T-helper 17 cell (primary cell): ENCODE measurements at places on chromosomes 3 and 15. TPM values are rescaled to one million over a fixed set of nuclear protein-coding genes. Genes with fewer than 3 reads are reported as not detected.

CSPG4 gene
- total RNA-seq, result 0.08 TPM

DNA sequence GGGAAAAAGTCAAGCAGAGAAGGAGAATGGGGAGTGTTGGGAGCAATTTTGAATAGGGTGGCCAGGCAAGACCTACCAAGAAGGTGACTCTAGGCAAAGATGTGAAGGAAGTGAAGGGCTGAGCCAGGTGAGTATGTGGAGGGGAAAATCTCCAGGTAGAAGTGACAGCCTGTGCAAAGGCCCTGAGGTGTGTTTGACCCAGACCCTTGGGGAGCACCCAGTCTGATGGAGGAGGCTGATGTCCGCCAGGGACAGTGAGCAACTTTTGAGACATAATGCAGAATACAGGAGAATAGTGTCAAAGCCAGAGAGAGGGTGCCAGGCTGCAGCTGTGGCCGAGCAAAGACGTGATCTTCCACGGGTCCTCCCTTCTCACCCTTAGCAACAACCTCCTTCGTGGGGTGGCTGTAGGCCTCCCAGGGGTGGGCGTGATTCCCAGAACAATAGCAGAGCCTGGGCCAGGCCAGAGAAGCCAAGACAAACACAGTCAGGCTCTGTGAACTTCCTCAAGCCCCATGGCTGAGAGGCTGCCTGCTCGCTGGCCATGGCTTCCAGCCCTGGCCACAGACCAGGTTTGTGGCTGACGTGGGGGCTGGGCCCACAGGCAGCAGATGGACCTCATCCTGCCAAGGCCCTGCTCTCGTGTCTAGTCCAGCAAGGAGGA is 58.1 kb downstream of the SLC6A6 start:
- no peaks in the 10 kb centered on the region for H3K27me3 ChIP-seq
- no peak for DNase-seq
- no peak overlapping the region for H3K27ac ChIP-seq
- no peak overlapping the region for H3K4me3 ChIP-seq
- peaks cover 5% of the 10 kb centered on the region for H3K36me3 ChIP-seq
- H3K4me1 ChIP-seq, result peaks cover 11% of the 10 kb centered on the region

- H3K4me3 ChIP-seq, result no peak overlapping the region
- H3K27me3 ChIP-seq, result peaks cover 73% of the 10 kb centered on the region
- no peaks in the 10 kb centered on the region for H3K4me1 ChIP-seq
- no peak for DNase-seq
- no peak overlapping the region for H3K27ac ChIP-seq
Observed at GRCh38 chr3:44184319-44184953, 57.2 kb upstream of the TOPAZ1 start.

NOX5 gene
- not detected for total RNA-seq

- no peak overlapping the region for H3K27ac ChIP-seq
- peaks cover 6% of the 10 kb centered on the region for H3K36me3 ChIP-seq
- peaks cover 17% of the 10 kb centered on the region for H3K27me3 ChIP-seq
- peak overlapping the region; percentile 80 for H3K4me3 ChIP-seq
Observed at GRCh38 chr15:28106294-28107110, 7.4 kb upstream of the OCA2 start.

DNA sequence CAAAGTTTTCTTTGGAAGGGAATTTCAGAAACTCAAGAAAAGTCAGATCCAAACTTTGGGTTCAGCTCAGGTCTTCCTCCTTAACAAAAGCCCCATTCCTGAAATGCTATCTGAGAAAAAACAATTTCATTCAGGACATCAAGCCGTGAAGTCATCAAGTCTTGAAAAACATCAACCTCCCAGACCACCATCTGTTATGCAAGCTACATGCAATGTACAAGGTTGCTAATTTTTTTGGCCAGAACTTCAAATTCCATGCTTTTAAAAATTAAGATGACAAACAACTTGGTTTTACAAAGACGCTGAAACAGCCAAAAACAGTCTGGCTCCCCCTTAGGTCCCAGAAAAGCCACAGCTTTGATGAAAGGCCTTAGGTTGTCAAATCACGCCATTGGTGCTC is 53.9 kb upstream of the WNT5A start:
- no peaks in the 10 kb centered on the region for H3K4me1 ChIP-seq
- no peak for DNase-seq
- no peak overlapping the region for H3K27ac ChIP-seq
- no peaks in the 10 kb centered on the region for H3K36me3 ChIP-seq
- H3K4me3 ChIP-seq, result no peak overlapping the region

- peak overlapping the region; percentile 100 for H3K27ac ChIP-seq
- DNase-seq, result no peak
- peaks cover 6% of the 10 kb centered on the region for H3K36me3 ChIP-seq
- peaks cover 60% of the 10 kb centered on the region for H3K4me1 ChIP-seq
- H3K27me3 ChIP-seq, result no peaks in the 10 kb centered on the region
- H3K4me3 ChIP-seq, result peak overlapping the region; percentile 98
Observed at GRCh38 chr3:9397906-9398699, 688 bp downstream of the SETD5 start.

ISLR gene
- not detected for total RNA-seq

GRCh38 chr15:85073556-85074194 is 92.0 kb downstream of the PDE8A start:
- DNase-seq, result no peak
- no peaks in the 10 kb centered on the region for H3K27me3 ChIP-seq
- no peak overlapping the region for H3K27ac ChIP-seq
- peaks cover 28% of the 10 kb centered on the region for H3K4me1 ChIP-seq

SNUPN gene
- 14.5 TPM for total RNA-seq

DNA sequence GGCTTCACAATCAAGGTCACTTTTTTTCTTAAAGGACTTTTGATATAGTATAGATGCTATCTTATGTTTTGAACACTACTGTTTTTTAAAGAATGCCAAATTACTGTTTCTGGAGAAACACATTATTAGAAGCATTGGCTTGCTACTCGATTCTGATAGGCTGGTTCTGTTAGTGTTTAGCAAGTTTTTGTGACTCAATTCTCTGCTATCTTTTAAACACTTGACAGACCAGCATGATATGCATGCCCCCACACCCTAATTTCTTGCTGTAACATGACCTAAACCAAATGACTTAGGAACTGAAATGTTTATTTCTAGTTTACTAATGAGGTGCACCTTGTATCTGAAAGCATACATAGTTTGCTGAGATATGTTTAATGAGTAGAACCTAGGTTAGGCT is 5.5 kb upstream of the IL20RB start:
- H3K4me1 ChIP-seq, result peaks cover 19% of the 10 kb centered on the region
- peaks cover 4% of the 10 kb centered on the region for H3K36me3 ChIP-seq
- peak overlapping the region; percentile 41 for H3K27ac ChIP-seq
- H3K27me3 ChIP-seq, result no peaks in the 10 kb centered on the region

- no peaks in the 10 kb centered on the region for H3K4me1 ChIP-seq
- H3K27me3 ChIP-seq, result no peaks in the 10 kb centered on the region
- no peak overlapping the region for H3K27ac ChIP-seq
Observed at GRCh38 chr3:81612768-81613167, 148.7 kb downstream of the GBE1 start.

DNA sequence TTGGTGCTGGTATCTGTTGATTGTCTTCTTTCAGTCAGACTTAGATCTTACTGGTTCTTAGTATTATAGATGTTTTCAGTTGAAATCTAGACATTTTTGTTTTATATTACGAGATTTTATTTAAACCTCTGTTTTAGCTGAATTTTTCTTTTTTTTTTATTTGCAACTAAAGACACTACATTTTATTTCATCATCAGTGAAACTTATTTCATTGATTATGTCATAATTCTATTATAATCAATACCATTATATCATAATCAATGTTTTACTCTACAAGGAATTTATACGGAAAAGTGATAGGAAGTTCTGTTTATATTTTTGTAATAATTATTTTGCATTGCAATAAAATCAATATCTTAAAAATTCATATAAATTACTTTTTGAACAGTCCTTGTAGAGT is 477.4 kb upstream of the MDFIC2 start:
- H3K27ac ChIP-seq, result no peak overlapping the region
- no peak overlapping the region for H3K4me3 ChIP-seq
- no peaks in the 10 kb centered on the region for H3K36me3 ChIP-seq
- peaks cover 7% of the 10 kb centered on the region for H3K27me3 ChIP-seq
- no peaks in the 10 kb centered on the region for H3K4me1 ChIP-seq

C3orf70 gene
- total RNA-seq, result not detected

DNA sequence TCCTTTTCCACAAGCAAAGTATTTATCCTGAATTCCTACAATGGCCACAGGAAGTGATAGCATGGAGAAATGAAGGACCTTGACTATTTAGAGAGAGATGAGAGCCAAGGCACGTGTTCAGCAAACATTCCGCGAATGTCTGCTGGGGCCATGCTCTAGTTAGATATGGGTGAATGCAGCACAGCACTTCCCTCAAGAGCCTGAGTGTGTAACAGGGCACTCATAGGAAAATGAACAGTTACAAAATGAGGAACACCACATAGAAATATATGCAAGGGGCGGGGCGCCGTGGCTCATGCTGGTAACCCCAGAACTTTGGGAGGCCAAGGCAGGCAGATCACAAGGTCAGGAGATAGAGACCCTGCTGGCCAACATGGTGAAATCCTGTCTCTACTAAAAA is 406.9 kb downstream of the NR2F2 start:
- no peaks in the 10 kb centered on the region for H3K36me3 ChIP-seq
- no peaks in the 10 kb centered on the region for H3K4me1 ChIP-seq

- H3K36me3 ChIP-seq, result no peaks in the 10 kb centered on the region
- no peak overlapping the region for H3K27ac ChIP-seq
- H3K4me3 ChIP-seq, result no peak overlapping the region
- H3K4me1 ChIP-seq, result no peaks in the 10 kb centered on the region
Observed at GRCh38 chr3:65153850-65154512, 466.2 kb upstream of the ADAMTS9 start.

ZNF619 gene
- total RNA-seq, result 5.0 TPM

- no peak for DNase-seq
- peaks cover 25% of the 10 kb centered on the region for H3K4me1 ChIP-seq
- H3K36me3 ChIP-seq, result no peaks in the 10 kb centered on the region
- H3K27me3 ChIP-seq, result no peaks in the 10 kb centered on the region
- H3K27ac ChIP-seq, result no peak overlapping the region
Observed at GRCh38 chr3:126057936-126058335, 26.0 kb downstream of the SLC41A3 start.

DNA sequence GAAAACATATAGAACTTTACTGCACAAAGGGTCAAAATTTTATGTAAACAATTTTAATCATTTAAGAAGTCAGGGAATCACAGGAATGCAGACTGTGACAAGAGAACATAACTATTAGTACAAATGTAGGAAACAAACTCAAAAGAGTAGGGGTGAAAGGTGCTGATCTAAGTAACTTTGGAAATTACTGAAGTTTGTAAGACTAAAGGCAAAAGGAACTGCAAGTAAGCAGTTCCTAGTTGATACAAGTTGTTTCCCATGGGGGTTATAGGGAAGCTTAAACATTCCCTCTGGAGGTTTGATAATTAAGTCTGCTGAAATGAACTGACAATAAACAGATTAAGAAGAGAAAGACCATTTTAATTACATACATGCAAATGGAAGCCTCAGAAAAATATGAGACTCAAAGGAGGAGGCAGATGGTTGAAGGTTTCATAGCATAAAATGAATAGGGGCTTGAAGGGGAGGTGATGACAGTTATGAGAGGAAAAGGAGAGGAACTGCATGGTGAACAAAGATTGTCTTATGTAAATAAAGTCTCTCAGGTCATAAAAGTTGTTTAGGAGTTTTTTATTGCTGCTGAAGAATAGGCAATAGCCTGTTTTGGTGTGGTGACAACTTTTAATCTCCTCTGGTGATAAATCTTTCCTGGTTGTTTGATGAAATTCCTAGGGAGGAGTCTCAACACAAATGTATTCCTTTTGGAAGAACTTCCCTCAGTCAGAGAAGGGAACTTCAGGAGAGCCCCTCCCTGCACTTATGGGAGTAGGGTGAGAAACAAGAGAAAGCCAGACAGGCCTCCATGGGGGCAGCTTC is 17.1 kb downstream of the SETMAR start:
- H3K4me1 ChIP-seq, result peaks cover 3% of the 10 kb centered on the region
- no peak overlapping the region for H3K4me3 ChIP-seq
- DNase-seq, result no peak
- H3K36me3 ChIP-seq, result peaks cover 3% of the 10 kb centered on the region
- no peaks in the 10 kb centered on the region for H3K27me3 ChIP-seq

DNA sequence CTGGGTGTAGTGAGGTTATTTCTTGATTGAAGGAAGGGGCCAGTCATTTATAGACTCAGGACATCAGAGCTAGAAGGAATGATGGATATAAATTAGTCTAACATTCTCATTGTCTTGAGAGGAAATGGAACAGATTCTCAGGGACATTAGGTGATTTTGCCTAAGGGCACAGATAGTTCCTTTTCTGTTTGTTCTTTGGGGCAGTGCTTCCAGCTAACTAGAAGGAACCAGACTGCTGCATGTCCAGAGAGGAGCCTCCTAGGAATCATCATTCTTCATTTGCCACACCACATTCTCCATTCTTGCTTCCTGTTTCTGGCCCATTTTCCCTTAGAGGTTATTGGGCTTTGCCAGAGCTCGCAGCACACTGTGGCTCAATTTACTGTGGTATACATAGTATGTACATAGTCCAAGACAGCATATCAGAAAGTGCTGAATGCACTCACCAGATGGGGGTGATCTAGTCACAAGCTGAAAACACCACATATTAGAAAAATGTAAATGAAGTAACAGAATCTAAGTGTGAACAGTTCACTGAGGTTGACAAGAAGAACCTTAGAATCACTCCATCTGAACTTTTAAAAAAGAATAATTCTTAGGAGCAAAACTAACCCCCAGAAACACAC is 62.7 kb upstream of the MYZAP start:
- H3K4me1 ChIP-seq, result peaks cover 5% of the 10 kb centered on the region
- H3K36me3 ChIP-seq, result no peaks in the 10 kb centered on the region
- peaks cover 51% of the 10 kb centered on the region for H3K27me3 ChIP-seq
- DNase-seq, result no peak

DNA sequence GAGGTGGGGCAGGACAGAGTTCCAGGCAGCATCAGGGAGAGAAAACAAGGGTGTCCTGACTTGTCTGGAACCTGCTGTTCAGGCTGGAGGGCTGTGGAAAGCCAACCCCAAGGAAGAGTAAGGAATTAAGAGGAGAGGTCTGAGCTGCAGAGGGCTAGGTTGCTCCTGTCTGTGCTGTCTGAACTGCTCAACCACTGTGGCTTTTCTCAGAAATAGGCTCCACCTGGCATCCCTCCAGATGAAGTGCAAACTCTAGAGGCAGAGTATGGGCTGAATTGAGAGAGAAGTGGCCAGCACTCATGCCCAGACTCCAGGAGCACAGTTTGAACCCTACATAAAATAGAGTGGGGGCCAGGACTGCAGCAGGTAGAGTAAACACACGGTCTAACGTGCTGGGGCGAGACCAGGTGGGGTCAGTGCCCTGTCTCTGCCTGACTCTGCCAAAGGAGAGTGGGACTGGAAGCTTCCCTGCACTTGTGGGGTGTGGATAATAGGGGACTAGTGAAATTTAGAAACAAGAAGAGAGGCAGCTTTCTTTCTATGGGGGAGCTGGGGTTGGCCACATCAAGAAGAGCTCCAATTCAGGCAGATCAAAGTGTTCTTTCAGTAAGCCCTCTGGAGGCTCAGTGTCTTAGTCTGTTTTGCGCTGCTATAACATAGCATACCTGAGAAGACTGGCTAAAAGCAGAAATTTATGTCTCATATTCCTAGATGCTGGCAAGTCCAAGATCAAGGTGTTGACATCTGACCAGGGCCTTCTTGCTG is 28.0 kb upstream of the MNS1 start:
- no peak overlapping the region for H3K4me3 ChIP-seq
- H3K27ac ChIP-seq, result no peak overlapping the region
- peaks cover 5% of the 10 kb centered on the region for H3K4me1 ChIP-seq
- DNase-seq, result no peak
- H3K36me3 ChIP-seq, result peaks cover 4% of the 10 kb centered on the region
- H3K27me3 ChIP-seq, result peaks cover 35% of the 10 kb centered on the region

ITIH1 gene
- total RNA-seq, result not detected

DPPA2 gene
- total RNA-seq, result not detected
